ENCODE measurements at places on chromosomes 12 and 14.

DNA sequence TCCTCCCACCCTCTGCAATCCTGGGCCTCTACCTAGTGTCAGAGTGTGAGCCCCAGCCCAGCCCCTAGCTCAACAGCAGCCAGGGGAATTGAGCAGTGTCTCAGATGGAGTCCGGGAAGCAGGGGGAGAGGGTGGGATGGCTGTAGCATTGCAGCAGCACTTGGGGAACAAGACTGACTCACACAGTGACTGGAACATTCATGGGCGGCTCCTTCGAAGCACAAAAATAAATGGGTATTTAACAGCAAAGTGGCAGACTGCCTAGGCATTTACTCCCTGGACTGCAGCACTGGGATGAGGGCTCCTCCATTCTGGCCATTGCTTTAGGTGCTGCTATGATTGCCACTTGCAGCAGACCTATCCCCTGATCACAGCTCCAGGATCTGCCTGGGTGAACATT, 46.0 kb upstream of the STK38L start:
- no peak for DNase-seq

- no peak for DNase-seq
Measured at GRCh38 chr12:56086608-56087007, 6.6 kb downstream of the ERBB3 start.

GRCh38 chr14:33370426-33370825, 431.7 kb downstream of the NPAS3 start:
- no peak for DNase-seq

- no peak for DNase-seq
Measured at GRCh38 chr14:32998433-32998832, 59.8 kb downstream of the NPAS3 start.

DNA sequence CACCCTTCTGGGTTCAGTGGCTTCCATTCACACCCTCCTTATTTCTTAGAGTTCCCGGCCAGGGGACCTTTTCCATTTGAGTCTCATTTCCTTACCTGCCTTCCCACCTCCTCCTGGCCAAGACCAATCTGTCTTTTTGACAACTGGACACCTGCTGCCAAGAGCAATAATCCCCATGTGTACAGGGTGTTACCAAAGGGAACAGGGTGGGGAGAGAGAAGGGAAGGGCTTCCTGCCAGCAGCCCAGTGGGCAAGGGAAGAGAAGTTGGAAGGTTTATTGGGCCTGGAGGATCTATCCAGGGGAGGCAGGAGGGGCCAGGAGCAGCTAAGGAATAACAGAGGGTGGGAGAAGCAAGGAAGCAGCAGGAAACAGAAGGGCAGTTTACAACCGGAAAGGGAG, 346.2 kb downstream of the C12orf75 start:
- DNase-seq, result no peak

DNA sequence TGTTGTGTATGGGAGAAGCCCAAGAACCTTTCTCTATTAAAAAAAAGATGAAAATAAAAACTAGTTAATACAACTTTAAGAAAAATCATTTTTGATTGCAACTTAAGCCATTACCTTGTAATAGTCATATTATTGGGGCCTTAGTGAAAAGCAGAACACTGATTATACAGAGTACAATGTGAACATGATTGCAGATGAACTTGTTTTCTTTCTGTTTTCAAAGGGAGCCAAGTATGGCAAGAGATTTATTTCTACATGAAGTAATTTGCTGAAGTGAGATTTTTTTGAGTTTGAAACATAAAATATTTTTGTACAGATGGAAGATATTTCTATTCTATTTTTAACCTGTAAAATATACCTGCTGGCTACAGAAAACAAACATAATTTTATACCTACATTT, 104.9 kb downstream of the GPR135 start:
- DNase-seq, result no peak

GRCh38 chr12:19248929-19249602, 119.5 kb downstream of the PLEKHA5 start:
- no peak for DNase-seq

GRCh38 chr12:116267948-116268347, 9.5 kb downstream of the MED13L start:
- DNase-seq, result no peak
